Fibroblast of skin of right quadriceps (primary cell): ENCODE measurements at places on chromosomes 7 and 10.

- DNase-seq, result no peak
Measured at GRCh38 chr7:37735196-37735595, 51.6 kb downstream of the GPR141 start.

- no peak for DNase-seq
Measured at GRCh38 chr10:79193694-79194382, 125.1 kb downstream of the ZMIZ1 start.

DNA sequence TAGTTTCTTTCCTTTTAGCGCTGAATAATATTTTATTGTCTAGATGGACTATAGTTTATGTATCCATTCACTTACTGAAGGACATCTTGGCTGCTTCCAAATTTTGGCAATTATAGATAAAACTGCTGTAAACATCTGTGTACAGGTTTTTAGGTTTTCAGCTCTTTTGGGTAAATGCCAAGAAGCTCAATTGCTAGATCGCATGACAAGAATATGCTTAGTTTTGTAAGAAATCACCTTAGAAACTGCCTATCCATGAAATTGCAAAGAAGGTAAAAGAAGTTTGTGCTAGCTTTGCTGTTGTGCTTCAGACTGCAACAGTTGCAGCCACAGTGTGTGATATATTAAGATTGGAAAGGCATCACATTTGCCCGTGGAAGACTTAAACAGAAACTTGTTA is 103.2 kb upstream of the TNS3 start:
- no peak for DNase-seq

- DNase-seq, result no peak
Measured at GRCh38 chr10:102615361-102615760, 28.9 kb upstream of the TRIM8 start.

DNA sequence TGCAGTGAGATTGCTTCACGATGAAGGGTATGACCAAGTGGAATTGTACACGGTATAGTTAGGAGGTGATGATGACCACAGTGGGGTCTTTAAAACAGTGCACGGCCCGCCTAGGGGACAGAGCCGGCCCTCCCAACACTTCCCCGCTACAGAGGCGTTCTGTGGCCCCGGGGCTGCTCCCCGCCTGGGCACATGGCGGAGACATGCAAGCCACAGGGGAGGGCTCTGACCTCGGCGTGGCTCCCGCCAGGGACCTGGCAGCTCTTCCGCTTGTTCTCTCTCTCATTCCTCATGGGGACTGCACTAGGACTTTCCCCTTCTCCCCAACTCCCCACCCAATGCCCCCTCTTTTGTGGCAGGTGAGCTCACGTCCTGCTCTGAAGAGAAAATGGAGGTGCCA is 393.8 kb downstream of the DNAJB6 start:
- no peak for DNase-seq

DNA sequence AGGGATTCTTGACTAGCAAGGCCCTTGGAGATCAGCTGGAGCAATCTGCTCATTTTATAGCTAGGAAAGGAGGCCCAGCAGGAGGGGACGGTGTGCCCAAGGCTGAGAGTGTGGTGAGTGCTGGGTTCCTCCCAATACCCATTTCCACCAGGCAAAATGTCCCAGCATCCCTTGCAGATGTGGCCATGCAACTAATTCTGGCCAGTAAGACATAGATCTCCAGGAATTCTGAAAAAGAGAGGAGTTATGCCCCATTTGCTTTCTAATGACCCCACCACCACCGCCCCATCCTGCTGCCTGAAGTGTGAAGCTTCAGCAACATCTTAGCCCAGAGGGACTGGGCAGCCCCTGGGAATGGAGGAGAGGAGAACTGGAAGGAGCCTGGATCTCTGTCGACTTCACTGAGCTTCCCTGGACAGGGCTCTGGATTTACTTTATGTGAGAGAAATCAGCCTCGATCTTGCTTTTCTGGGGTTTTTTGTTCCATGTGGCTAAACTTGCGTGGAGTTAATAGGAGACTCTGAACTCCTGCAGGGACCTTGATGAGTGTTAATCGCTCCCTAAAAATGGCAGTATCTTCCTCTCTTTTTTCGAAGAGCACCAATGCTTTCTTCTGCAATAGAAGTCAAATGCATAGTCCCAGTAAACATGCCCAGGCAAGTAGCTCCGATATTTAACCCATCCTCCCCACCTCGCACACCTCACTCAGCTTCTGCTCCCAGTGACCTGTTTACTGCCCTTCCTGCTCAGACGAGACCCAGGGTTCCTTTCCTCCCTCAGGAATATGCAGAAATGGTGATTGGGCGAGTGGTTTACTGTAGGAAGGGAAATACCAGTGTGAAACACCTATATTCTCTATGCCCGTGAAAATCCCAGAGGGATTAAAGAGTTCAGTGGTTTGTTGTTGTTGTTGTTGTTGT is 127.5 kb upstream of the GPR26 start:
- no peak for DNase-seq

DNA sequence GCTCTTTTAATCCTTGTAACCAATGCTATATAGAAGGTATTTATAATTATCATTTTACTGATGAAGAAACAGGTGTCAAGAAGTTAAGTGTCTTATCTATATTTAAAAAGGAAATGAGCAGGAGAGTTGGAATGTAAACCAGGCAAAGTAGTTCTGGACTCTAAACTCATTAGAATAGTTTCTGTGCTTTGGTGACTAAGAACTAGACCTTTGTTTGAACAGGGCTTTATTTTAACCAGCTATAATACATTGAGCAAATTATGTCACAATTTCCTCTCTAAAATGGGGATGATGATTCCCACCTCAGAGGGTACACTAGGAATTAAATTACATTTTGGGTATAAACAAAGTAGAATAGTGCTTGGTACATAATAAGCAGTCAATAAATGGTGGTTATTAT is 236.0 kb downstream of the MAGI2 start:
- no peak for DNase-seq

DNA sequence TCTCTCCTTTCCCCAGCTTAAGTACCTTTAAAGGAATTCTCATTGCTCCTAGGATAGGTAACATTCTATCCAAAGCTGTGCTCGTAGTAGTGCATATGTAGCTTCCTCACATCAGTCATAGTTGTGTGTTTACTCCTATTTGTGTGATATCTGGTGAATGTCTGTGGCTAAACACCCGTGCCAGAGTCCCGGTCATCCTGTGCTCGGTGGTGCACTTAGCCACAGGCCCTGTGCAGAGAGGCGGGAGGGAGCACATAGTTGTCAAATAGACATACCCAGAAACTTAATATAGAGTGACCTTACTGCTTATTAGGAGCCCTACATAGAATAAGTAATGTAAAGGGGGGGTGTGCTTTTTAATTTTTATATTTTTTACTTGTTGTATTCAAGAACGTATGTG is 76.6 kb downstream of the RBM33 start:
- no peak for DNase-seq
